ENCODE measurements at places on chromosomes 7 and 10.
A peak's percentile ranks its signal among the peaks of the same experiment; 100 is the strongest.

DNA sequence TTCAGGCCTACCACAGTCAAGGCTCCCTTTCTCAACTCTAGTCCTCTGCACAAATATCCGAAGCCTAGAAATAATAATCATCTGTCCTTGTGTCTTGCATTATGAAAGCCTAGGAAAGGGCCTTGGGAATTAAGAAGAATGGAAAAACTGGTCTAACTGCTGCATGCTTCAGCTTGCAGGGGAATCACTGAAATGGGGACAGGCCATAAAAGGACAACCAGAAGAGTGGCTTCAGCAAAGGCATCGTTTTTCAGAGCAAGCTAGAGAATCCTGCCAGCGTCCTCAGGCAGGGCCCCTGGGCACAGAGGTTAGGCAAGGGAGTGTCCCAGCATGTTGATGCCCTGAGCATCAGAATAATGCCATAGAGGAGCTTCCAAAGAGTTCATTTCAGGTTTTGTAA, 13.2 kb downstream of the ERVW-1 start:
- H3K27ac ChIP-seq: no peak overlapping the region
- DNase-seq: no peak
- no peak overlapping the region for H3K4me3 ChIP-seq
- H3K4me1 ChIP-seq: no peaks in the 10 kb centered on the region
- H3K36me3 ChIP-seq: no peaks in the 10 kb centered on the region

GRCh38 chr7:143188994-143189393, 5.8 kb downstream of the TAS2R39 start:
- DNase-seq: no peak
- no peak overlapping the region for H3K27ac ChIP-seq
- H3K36me3 ChIP-seq: no peaks in the 10 kb centered on the region
- no peak overlapping the region for H3K4me3 ChIP-seq
- H3K4me1 ChIP-seq: no peaks in the 10 kb centered on the region
- H3K27me3 ChIP-seq: no peaks in the 10 kb centered on the region

GRCh38 chr10:13613519-13613918, 26.8 kb downstream of the PRPF18 start:
- H3K27ac ChIP-seq: no peak overlapping the region
- no peaks in the 10 kb centered on the region for H3K27me3 ChIP-seq
- no peaks in the 10 kb centered on the region for H3K4me1 ChIP-seq
- H3K4me3 ChIP-seq: no peak overlapping the region

DNA sequence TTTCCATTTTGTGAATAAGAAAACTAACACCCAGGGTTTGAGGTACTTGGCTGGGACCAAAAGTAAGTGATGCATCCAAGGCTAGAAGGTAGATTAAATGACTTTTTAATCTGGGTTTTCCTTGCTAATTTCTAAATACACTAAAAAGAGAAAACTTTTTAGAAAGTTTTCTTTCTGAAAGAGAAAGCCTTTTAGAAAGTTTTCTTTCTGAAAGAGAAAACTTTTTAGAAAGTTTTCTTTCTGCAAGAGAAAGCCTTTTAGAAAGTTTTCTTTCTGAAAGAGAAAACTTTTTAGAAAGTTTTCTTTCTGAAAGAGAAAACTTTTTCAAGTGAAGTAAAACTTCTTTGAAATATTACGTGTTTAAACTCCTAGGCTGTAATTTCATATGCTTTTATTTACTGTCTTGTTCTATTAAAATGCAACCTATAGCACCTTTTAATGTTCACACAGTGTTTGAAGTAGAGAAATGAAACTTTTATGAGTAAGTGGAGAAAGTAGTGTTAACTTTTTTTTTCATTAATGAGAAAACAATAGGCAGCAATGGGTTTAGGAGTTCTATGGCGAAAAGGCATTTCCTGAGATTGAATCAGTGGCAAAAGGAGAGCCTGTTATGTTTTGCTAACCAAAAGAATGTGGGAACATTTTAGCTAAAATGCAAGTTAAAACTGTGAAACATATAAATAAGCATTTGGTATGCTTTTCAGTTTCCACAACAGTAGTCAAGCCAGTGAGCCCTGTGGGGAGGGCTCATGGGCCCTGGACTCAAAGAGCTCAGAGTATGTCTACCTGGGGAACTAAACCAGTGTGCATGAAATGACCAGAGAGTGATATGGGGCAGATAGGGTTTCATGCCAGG, 103.7 kb downstream of the RBM20 start:
- H3K36me3 ChIP-seq: no peaks in the 10 kb centered on the region
- no peak for DNase-seq
- H3K27me3 ChIP-seq: no peaks in the 10 kb centered on the region
- H3K27ac ChIP-seq: no peak overlapping the region
- no peak overlapping the region for H3K4me3 ChIP-seq
- no peaks in the 10 kb centered on the region for H3K4me1 ChIP-seq

- no peaks in the 10 kb centered on the region for H3K36me3 ChIP-seq
- H3K4me1 ChIP-seq: peaks cover 14% of the 10 kb centered on the region
- no peak overlapping the region for H3K4me3 ChIP-seq
- H3K27me3 ChIP-seq: no peaks in the 10 kb centered on the region
Observed at GRCh38 chr10:88038268-88038667, 174.8 kb downstream of the PTEN start.

DNA sequence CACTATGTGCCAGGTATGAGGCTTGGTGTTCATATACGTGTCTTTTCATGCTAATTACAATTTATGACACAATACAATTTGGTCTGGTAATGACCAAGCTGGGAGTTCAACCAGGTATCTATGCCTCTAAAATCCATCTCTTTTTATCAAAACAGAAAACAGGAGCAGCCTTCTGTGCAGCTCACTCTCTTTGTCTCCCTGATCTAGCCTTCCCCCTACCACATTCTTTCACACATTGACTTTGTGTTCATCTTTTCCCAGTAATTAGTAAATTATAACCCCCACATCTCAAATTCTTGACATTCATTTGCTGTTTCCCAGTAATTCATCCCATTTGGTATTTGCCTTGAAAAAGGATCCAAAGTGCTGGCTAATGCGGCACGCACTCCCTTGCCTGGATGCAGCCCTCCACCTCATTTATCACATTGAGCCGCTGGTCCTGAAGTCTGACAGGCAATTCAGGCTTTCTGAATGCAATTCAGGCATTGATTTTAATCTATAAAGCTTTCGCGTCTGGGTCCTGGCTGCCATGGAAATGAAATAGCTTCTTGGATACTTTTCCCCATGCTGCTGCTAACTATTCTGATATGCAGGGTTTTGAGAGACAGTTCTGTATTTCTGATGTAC, 112.5 kb upstream of the ANKRD1 start:
- no peak for DNase-seq
- no peaks in the 10 kb centered on the region for H3K27me3 ChIP-seq
- H3K36me3 ChIP-seq: no peaks in the 10 kb centered on the region
- H3K4me1 ChIP-seq: no peaks in the 10 kb centered on the region

DNA sequence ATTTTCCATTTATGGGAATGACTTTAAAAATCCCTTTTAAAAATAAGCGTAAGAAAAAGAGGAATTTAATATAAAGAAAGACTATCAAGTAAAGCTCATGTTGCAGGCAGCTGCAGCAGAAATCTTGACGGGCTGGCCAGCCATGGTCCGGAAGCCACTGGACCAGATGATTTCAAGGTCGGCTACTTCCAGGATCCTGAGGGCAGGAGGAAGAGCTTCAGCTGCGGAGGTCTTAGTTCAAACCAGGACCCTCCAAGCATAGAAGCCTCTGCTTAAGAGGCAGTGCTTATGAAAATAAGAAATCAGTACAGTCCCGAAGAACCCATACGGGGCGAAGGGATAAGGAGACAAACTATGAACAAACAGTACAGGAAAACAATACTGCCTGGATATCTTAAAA, 220.2 kb upstream of the CELF2 start:
- H3K27me3 ChIP-seq: no peaks in the 10 kb centered on the region
- no peak for DNase-seq
- H3K4me3 ChIP-seq: no peak overlapping the region
- peak overlapping the region; percentile 75 for H3K27ac ChIP-seq
- H3K4me1 ChIP-seq: peaks cover 30% of the 10 kb centered on the region

DNA sequence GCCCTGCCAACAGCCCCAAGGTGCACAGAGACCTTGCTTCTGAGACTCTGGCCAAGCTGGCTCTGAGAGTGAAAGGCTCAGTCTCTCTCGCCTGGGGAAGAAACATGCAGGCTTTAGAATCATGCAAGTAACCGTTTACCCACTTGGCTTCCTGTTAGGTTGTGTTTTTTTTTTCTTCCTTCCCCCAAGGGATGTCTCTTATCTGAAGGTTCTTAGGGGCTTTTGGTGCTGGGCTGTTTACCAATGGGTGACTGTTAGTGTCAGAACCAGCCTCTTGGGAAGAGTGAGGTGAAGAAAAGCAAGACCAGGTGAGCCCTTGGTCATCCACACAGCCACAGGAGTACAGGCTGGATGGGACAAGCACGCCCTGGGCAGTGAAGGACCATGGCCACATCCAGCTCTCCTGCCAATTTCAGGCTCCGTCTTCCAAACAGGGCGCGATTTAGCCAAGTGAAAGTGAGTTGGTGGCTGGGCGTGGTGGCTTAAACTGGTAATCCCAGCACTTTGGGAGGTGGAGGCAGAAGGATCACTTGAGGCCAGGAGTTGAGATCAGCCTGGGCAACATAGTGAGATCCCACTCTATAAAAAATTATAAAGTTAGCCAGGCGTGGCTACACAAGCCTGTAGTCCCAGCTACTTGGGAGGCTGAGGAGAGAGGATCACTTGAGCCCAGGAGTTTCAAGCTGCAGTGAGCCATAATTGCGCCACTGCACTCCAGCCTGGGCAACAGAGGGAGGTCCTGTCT, 76.3 kb upstream of the CUX1 start:
- no peak overlapping the region for H3K4me3 ChIP-seq
- no peaks in the 10 kb centered on the region for H3K27me3 ChIP-seq
- H3K27ac ChIP-seq: no peak overlapping the region

DNA sequence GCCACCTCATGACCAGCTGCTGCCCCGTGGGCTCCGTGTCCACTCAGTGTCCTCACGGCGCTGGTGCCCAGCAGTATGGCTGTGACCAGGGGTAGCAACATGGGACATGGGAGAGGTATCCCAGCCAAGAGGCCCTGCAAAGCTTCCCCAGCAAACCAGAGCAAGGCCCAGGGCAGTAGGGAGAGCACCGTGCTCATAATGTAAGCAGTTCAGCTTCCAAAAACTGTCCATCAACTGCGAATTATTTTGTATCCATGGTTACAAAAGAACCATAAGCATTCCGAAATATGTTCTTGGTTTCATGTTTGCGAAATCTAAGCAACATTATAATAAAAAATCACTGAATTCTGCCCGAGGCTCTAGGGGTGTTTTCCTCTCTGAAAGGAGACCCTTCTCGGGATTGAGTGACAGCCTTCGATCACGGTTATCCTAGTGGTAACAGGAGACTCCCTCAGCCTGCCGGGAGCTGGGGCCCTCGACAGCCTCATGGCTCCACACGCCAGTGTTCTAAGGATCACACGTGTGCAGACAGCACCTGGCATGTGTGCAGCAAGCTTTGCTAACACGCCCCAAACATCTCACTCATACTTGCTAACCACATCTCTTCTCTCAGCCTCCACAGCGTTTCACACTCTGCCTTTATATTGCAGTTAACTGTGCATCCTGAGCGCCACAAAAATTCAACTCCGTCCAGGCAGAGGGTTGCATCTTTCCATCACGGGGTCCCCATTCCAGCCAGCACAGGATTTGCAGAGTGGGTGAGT, 117.6 kb downstream of the DIP2C start:
- no peak overlapping the region for H3K4me3 ChIP-seq
- no peaks in the 10 kb centered on the region for H3K27me3 ChIP-seq

DNA sequence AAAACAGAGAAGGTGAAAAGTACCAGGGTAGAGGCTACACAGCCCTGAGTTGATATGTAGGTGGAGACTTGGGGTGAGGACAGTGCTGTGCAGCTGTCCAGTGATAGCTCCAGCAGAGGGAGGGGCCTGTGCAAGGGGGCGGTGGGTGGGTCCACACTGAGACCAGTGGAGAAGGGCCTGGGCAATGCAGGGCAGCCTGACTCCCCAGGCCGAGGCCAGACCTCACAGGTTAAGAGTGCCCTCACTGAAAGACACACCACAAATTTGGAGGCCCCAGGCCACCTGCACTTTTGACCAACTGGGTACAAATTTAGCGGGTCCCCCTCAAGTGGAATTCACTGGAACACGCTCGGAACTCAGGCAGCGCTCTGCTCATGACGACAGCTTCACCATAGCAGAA, 6.7 kb upstream of the RASGEF1A start:
- peaks cover 7% of the 10 kb centered on the region for H3K27me3 ChIP-seq
- DNase-seq: no peak
- H3K4me1 ChIP-seq: no peaks in the 10 kb centered on the region
- H3K27ac ChIP-seq: no peak overlapping the region
- no peaks in the 10 kb centered on the region for H3K36me3 ChIP-seq
- no peak overlapping the region for H3K4me3 ChIP-seq

DNA sequence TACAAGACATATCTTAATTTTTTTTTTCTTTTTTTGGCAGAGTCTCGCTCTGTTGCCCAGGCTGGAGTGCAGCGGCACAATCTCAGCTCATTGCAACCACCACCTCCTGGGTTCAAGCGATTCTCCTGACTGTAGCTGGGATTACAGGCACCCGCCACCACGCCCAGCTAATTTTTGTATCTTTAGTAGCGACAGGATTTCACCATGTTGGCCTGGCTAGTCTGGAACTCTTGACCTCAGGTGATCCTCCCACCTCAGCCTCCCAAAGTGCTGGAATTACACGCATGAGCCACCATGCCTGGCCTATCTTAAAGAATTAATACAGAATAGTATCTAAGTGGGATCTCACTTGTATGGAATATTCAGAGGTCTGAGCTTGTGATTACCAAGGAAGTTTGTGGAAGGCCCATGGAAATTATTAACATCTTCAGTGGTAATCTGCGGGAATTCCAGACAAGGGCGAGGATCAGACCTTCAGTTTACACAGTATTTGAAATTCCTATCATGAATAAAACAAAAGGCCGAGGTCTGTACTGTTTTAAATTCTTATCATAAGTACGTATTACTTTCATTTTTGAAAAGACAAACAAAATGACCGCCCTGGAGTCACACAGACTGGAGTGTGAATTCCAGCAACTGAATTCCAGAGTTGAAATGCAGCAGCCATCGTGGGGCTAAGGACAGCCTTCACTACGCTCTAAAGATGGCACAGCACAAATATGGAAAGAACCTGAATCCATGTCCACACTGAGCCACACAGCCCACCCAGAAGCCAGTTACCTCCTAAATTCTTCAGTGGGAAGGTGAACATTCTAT, 16.7 kb downstream of the GPRIN2 start:
- DNase-seq: peak; percentile 48
- H3K4me1 ChIP-seq: peaks cover 49% of the 10 kb centered on the region
- no peaks in the 10 kb centered on the region for H3K27me3 ChIP-seq
- no peaks in the 10 kb centered on the region for H3K36me3 ChIP-seq
- no peak overlapping the region for H3K4me3 ChIP-seq

DNA sequence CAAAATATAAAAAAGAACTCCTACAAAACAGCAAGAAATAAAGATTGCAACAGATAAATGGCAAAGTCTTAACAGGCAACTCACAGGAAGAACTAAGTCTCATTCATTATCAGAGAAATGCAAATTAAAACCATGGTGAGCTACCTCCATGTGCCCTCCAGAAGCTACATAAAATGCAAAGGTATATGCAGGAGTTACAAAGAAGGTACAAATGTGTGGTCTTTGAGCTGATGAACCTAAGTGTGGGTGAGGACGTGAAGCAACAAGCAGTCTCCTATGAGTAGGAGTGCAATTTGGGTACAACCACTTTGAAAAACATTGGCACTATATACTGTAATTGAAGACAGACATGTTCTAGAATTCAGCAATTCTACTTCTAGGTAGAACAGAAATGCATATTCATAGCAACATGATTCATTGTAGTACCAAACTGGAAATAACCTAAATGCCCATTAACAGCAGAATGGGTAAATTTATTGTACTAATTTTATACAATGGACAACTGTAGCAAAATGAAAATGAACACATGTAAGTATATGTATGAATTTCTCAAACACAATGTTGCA, 61.6 kb upstream of the KCNMA1 start:
- no peaks in the 10 kb centered on the region for H3K4me1 ChIP-seq
- H3K27me3 ChIP-seq: no peaks in the 10 kb centered on the region
- no peak overlapping the region for H3K27ac ChIP-seq

Data from stomach (tissue), 19 donors.